PC-3 (cell line): ENCODE measurements at places on chromosomes 3 and 15.
A peak's percentile ranks its signal among the peaks of the same experiment; 100 is the strongest.

DNA sequence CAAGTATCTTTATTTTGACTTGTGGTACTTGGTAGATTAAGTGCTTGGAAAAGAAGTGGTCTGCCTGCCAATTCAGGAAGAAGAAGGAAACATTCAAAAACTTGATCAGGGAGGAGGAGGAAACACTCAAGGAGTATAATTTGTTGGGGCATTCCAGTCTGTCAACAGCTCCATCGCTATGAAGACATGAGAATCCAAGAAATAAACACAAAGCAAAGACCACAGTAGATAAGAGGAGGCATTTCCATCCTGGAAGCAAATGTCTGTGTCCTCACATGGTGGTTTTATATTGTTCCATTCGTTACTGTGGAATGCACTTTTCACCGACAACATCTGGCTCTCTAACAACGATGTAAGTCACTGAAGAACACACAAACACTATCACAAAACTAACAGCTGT, 176.1 kb upstream of the FRMD4B start:
- DNase-seq: no peak

- DNase-seq: no peak
Observed at GRCh38 chr3:42110631-42111030, 19.5 kb downstream of the TRAK1 start.

DNA sequence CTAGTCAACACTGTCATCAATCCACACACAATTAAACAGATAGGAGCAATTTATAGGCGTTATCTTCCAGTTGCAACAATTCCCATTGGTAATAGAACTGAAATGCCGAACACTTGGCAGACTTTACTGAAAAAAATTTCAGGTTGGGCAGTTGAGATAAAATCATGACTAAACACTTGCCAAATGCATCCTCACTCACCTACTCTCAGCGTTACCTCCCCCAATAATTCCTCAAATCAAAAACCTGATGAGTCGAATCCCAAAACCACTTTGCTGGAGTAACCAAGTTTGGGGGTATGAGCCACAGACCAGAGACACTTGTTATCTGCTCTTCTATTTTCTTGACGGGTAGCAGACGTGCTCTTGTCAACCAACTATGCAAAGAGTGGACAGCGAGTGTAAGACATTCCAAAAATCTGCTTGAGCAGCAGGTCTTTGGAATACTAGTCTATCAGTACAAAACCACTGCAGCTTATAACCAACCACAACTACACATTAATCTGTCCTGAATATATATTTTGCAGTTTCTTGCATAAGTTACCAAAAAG, 30.3 kb downstream of the PPP1R2 start:
- no peak for DNase-seq

DNA sequence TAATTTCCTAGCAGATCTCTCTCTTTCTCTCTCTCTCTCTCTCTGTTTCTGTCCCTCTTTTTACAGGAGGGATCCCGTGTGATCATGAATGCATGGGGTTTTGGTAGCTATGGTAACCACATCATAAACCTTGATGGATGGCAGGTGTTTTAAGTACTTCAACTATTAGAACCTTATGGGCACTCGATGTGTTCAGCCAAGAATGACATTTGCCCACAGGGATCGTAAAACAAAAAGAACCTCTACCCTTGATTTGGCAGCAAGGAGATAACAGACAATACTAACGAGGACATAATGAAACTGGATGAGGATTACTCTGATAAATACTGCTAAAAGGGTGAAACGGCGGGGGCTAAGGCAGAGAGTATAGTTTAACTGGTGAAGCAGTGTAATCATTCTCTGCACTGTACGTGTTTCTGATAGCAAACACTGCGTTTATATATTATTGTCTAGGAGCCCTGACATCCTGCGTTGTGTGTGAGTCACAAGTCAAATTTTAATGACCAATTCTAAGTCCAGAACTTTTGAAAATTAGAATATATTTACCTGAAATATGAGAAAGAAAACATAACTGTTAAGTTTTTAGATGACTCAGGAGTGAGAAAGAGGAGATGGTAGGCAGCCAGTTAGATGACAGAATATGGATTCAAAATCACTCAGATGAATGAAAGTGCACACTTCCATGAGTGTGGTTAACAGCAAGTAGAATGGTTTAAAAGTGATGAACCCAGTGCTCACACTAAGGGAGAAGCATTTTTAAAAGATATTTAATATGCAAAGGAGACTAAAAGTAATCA, 80.3 kb downstream of the OTOL1 start:
- peak; percentile 81 for DNase-seq

DNA sequence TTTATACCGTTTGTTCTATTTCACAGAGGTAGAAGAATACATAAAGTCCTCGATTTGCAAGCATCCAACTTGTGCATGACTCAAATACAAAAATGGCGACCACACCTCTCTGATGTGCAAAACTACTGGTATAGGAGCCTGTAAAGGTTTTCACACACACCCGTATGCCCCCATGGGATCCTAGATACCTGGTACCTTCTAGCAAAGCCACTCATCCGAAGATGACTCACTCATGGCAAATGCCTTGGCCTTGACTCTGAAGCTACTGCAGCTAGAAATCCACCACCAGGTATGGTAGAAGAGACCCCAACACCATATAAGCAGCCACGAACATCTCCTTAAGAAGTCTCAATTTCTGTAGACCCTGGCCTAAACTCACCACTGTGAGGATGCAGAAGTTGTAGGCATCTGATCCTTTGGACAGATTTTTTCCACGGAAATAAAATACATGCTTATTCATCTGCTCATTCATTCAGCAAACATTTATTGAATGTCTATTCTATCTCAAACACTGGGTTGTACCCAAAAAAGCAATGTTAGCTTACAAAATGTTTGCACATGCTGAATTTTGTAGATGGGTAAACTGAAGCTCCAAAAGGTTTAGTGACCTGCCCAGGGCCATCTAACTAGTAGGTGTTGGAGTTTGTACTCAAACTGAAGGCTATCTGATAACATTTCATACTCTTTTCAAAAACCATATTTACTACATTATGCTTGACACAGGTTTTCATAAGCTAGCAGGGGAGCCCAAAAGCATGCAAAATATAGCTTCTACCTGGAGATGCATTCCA, 158.8 kb downstream of the RORA start:
- DNase-seq: no peak

DNA sequence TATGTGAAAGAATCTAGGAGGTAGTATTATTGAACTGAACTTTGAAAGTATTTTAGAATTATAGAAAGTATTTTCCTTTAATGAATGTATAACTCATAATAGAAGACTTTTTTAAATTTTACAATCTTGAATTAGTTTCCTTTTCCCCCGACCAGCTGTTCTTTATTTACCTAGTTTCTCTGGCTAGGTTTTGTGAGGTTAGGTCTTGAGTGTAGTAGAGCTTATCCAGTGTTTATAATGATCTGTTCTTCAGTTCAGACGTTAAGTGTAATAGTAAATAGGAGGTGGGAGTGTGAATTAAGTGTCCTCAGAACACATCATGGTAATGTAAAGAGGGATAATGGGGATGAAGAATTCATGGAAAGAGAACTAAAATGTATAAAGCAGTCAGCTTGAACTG, 93.8 kb downstream of the MYRIP start:
- no peak for DNase-seq

- peak; percentile 54 for DNase-seq
Observed at GRCh38 chr3:142087676-142088075, 61.7 kb downstream of the TFDP2 start.

DNA sequence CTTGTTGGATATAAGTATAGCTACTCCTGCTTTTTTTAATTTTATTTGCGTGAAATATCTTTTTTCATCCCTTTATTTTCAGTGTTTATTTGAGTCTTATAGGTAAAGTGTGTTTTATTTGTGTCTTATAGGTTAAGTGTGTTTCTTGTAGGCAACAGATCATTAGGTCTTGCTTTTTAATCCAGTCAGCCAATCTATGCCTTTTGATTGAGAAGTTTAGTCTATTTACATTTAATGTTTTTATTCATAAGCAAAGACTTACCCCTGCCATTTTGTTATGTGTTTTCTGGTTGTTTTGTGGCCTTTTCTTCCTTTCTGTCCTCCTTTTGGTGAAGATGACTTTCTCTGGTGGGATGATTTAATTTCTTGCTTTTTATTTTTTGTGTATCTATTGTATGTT, 232.0 kb downstream of the RAP2B start:
- no peak for DNase-seq

DNA sequence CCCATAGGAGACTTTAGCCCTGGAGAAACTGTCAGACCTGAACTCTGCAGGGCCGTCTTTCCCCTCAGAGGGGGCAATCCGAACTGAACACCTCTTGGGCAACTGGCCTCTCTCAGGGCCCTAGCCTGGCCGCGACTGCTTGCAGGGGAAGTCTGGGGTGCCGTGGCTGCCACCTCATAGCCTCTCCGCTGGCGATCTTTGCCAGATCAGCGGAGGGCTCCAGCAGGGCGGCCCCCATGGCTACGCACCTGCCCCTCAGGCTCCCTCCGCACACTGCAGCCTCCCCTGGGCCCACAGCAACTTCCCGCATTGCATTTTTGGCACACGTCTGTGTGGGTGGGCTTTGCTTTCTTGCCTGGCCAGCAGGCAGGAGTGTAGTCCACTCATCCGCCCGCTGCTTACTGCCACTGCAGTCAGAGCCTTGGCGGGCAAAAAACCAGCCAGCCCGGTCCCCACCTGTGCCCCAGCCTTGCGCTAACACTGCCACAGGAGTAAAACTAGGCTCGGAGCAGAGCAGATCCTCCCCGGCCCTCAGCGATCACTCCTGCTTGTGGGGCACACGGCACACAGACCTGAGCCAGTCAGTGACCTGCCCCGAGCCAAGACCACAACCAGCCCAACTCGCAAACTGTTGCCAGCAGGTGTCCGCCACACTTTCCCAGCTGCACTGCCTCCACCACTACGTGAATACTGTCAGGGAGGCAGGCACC, 266.8 kb upstream of the CBLB start:
- no peak for DNase-seq

DNA sequence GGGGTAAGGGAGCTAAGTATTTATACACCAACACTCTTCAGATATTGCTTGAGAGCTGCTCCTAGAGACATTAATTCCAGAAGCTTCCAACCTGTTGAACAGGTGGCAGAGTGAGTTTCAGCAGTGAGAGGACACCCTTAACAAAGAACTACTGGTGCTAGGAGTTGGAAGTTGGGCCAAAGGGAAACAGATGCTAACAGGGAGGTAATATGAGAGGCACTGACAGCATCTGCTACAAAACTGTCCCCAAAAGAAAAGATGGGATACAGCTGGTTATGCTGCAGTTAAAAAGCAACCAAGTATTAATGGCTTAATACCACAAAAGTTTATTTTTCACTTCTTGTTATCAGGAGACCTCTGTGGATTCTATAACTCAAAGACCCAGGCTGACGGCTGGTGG, 104.5 kb upstream of the SATB1 start:
- DNase-seq: no peak

DNA sequence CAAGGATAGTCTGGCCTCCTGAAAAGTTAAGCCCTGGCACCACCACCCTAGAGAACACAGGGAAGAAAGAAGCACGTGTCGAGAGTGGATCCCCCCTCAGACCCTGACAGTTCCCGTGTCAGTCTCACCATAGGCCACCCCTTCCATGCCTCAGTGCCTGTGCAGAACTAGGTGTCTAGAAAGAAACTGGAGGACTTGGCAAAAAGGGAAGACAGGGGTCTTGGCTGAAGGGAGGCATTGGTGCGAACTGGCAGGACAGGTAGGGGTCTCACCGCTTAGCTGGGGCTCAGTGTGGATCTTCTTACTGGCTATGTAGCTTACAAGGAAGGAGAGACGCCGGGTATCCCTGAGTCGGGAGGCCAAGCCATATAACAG, 518 bp downstream of the QARS1 start:
- DNase-seq: no peak

GRCh38 chr3:134636406-134636805, 14.4 kb downstream of the KY start:
- DNase-seq: no peak

GRCh38 chr3:179376474-179376873, 29.0 kb downstream of the MFN1 start:
- DNase-seq: no peak

DNA sequence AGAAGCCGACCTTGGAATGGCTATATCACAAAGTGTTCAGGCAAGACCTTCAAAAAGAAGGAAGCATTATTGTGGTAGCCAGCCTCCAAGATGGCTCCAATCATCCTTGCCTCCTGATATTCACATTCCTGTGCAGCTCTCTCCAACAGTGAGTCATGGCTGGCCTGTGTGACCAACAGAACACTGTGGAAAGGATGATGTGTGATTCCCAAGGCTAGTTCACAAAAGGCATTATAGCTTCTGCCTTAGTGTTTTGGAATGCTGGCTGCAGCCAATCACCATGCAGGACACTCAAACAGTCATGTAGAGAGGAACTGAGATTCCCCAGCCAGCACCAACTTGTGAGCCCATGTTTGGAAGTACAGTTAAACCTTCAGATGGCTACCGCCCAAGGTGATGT, 102.6 kb downstream of the EFL1 start:
- DNase-seq: peak; percentile 54

DNA sequence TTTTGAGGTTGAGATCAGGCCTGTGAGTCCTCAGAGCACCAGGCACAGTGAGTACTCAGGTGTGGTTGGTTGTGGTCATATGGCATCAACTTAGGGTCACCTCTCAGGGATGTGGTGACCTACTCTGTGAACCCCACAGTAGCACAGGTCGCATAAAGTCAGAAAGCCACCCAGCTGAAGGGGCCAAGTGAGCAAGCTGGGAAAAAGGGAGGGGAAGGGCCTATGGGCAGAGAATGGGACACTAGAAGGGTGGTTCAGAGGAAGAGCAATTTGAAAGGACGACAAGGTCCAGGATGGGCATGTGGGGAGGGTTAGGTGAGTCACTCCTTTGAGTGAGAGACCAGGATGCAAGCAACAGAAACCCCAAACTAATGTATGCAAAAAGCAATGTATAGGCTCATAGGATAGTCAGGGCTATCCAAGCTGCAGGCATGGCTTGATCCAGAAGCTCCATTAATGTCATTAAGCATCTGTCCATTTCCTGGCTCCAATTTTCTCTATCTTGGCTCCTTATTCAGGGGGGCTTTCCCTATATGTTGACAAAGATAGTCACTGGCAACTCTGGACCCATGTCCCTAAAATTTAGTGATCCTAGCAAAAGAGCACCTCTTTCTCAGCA, 33.5 kb downstream of the HMCES start:
- no peak for DNase-seq

DNA sequence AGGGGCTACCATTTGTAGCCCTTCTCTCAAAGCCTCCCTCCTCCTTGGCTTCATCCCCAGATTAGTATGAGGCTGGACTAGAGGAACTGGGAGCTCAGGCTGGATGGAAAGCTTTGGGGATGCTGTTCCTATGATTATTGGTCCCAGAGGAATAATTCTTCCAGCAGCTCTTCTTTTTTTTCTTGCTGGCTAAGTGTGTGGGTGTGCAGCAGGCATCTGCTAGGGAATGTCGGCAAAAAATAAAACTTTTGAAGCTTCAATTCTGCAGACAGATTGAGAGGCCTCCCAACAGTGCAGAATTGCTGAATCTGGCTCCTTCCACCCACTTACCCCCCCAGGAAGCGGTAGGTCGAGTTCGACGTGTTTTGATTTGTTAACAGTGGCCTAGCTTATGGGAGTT, 138.5 kb upstream of the ANKRD28 start:
- DNase-seq: no peak

DNA sequence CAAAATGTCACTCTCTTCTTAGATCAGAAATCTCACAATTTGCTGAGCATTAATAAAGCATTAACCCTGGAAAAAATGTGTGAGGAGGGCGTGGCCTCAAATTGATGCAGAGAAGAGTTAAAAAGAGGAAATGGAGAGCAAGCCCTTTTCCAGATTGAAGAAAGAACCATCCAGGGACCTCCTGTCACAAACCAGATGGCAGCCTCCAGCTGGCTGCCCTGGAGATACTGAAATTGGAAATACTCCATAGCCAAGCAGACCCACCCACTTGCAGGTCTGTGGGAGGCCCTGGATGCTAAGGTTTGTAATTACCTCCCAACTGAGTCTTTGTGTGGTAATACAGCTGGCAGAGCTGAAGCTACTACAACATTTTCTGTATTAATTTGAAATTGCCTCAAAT, 214.9 kb downstream of the IL20RB start:
- DNase-seq: no peak
